ENCODE measurements at places on chromosomes 4 and X. TPM values are rescaled to one million over a fixed set of nuclear protein-coding genes. Genes with fewer than 3 reads are reported as not detected.

DNA sequence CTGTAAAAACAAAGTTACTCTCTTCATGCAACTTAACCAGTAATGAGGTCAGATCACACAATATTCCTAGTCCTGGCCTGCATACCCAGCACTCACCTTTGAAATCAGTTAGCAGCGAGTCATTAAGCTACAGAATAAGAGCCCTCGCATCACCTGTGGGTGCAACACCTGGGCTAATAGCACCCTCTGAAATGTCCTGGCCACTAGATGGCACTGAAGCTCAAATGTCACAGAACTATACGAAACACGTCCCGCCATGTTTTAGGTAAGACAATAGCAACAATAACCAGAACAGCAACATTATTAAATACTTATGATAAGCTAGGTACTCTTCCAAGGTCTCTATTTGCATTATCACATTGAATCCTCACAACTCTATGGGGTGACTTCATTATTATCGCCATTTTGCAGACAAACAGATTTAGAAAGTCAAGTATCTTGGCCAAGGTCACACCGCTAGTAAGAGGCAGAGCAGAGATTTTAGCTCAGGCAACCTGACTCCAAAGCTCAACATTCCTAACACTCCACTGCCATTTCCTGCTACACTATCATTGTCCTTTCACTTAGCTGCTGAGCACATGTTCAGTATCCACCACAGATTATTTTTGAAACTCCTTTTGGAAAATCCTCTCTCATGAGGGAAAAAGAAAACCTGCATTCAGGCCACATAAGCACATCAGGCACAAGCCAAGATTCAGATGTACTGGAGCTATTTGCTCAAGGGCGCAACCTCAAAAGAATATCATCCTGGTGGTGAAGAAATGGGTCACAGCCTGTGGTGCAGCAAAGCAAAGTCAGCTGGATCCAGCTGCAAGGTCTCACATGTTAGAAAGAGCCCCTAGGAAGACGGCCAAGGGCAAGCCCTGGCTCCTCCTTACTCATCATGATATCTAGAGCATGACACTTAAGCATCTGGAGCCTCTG is 59.5 kb upstream of the KDR start:
- no peak for DNase-seq

Gene MAGEA1
- not detected for total RNA-seq

DNA sequence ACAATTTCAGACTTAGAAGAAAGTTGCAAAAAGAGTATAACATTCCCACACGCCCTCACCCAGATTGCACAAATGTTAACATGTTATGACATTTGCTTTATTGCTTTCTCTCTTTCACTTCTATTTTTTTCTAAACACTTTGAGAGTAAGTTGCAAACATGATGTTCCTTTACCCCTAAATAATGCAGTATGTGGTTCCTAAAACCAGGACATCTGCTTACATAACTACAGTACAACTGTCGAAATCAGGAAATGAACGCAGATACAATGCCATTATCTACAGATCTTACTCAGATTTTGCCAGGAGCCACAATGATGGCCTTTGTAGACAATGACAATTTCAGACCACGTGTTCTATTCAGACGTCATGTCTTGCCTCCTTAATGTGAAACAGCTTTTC is 22.4 kb downstream of the SH3TC1 start:
- DNase-seq, result no peak

Gene CENPI
- 5.5 TPM for total RNA-seq

Gene RBM46
- not detected for total RNA-seq

- no peak for DNase-seq
Measured at GRCh38 chr4:152156442-152156841, 379.4 kb downstream of the FBXW7 start.

GRCh38 chr4:138275963-138276621 is 33.9 kb upstream of the SLC7A11 start:
- DNase-seq, result no peak

All from osteocyte (in vitro differentiated cells).